ENCODE measurements at places on chromosomes 11 and 22. TPM values are rescaled to one million over a fixed set of nuclear protein-coding genes. Genes with fewer than 3 reads are reported as not detected.

TRIM44 gene
- total RNA-seq: 37.4 TPM

MUC5AC gene
- not detected for total RNA-seq

KDM4D gene
- total RNA-seq: 1.1 TPM

KCNQ1 gene
- 8.7 TPM for total RNA-seq

CARNS1 gene
- total RNA-seq: 6.9 TPM

CRYBB1 gene
- not detected for total RNA-seq

P2RX6 gene
- 0.22 TPM for total RNA-seq

MUC6 gene
- not detected for total RNA-seq

PLEKHB1 gene
- 11.8 TPM for total RNA-seq

APOBEC3A gene
- not detected for total RNA-seq

JAML gene
- total RNA-seq: 251 TPM

MAPK8IP1 gene
- total RNA-seq: 1.8 TPM

MS4A15 gene
- total RNA-seq: not detected

LRRC74B gene
- not detected for total RNA-seq

SHANK3 gene
- total RNA-seq: 0.16 TPM

LARGE1 gene
- 0.31 TPM for total RNA-seq

ADORA2A gene
- total RNA-seq: 42.9 TPM

MFNG gene
- 155 TPM for total RNA-seq

C11orf16 gene
- total RNA-seq: not detected

MUC5B gene
- total RNA-seq: not detected

FJX1 gene
- 2.1 TPM for total RNA-seq

OR10A2 gene
- total RNA-seq: not detected

OR5W2 gene
- not detected for total RNA-seq

NNMT gene
- not detected for total RNA-seq

SLC43A3 gene
- 294 TPM for total RNA-seq

SLC22A6 gene
- not detected for total RNA-seq

CHST1 gene
- total RNA-seq: not detected

All from activated CD8-positive, alpha-beta T cell treated with anti-CD3 and anti-CD28 coated beads for 36 hours (primary cell).